ENCODE measurements at places on chromosomes 16 and 17.

DNA sequence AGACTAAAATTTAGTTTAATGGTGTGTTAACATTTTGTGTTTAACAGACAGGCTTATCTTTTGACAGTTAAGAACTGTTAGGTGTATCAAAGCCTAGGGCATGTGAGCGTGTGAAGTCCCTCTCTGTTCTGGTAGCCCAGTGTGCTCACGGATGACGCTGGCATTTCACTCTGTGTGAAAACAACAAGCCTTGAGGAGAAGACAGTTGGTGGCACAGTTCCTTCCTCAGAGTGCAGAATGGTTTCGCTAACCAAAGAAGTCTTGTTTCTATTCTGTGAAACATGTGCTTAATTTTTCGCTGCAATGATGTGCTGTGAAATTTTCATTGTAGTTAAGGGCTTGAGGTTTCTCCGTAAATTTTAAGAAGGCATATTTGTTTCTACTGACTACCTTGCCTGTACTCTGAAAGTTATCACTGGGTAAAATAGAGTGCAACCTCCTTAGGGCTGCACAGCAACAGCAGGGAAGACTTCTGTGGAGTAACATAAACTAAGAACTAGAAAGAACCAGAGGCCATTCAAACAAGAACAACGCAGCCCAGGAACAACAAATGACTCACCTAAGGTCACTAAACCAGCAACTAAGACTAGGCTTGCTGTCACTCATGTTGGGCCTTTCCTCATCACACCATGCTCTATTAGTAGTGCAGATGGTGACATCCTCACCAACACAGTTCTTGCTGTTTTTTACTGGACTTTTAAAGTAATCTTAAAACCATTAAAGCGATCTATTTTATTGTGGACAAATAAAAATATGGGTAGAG is 33.4 kb downstream of the BRD7 start:
- DNase-seq: no peak

DNA sequence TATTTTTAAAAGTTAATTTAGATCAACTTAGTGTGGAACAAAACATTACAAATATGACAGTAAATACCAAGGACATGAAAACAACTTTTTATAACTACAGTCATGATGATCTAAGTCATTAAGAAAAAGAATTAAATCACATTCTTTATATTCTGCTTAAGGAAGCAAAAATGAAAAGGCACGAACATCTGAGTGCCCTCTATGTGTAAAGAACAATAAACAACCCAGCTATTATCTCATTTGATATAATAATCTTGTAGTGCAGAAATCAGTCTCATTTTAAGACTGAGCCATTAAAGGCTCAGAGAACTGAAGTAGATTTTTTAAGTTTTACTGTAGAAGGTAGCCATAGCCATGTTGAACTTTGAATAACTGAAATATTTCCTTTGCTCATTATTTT is 13.4 kb downstream of the MYO1D start:
- DNase-seq: no peak

- no peak for DNase-seq
These were observed 51.3 kb upstream of the ZNF750 start for GRCh38 chr17:82890926-82891678.

- DNase-seq: no peak
These were observed 9.3 kb downstream of the ZCCHC14 start for GRCh38 chr16:87483481-87483880.

GRCh38 chr16:29729116-29729521 is 16.7 kb downstream of the C16orf54 start:
- DNase-seq: peak; percentile 60

- DNase-seq: no peak
These were observed 44.9 kb upstream of the XYLT1 start for GRCh38 chr16:17515421-17516210.

DNA sequence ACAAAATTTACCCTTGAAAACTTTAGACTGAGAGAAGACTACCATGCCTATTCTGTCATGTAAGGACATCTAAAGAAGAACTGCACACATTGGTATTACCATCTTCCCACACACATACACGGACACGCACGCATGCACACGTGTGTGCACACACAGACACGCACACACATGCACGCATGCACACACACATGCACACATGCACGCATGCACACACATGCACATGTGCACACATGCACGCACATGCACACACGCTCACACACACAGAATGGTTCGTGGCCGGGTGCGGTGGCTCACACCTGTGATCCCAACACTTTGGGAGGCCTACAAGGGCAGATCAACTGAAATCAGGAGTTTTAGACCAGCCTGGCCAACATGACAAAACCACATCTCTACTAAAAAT is 296.9 kb upstream of the HSBP1 start:
- no peak for DNase-seq

DNA sequence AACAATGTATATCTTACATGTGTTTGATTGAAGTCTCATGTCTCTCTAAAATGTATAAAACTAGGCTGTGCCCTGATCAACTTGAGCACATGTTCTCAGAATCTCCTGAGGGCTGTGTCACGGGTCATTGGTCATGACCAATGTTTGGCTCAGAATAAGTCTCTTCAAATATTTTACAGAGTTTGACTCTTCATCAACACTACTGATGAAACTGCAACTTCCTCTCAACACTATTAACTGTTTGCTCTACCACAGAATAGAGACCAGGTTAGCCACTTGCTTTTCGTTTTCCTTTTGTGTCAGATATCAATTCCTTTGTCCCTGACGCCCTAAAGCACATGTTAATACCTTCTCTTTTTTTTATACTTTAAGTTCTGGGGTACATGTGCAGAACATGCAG is 358.1 kb downstream of the CDH8 start:
- DNase-seq: no peak

GRCh38 chr17:32323811-32324491 is 18.0 kb downstream of the C17orf75 start:
- DNase-seq: no peak

DNA sequence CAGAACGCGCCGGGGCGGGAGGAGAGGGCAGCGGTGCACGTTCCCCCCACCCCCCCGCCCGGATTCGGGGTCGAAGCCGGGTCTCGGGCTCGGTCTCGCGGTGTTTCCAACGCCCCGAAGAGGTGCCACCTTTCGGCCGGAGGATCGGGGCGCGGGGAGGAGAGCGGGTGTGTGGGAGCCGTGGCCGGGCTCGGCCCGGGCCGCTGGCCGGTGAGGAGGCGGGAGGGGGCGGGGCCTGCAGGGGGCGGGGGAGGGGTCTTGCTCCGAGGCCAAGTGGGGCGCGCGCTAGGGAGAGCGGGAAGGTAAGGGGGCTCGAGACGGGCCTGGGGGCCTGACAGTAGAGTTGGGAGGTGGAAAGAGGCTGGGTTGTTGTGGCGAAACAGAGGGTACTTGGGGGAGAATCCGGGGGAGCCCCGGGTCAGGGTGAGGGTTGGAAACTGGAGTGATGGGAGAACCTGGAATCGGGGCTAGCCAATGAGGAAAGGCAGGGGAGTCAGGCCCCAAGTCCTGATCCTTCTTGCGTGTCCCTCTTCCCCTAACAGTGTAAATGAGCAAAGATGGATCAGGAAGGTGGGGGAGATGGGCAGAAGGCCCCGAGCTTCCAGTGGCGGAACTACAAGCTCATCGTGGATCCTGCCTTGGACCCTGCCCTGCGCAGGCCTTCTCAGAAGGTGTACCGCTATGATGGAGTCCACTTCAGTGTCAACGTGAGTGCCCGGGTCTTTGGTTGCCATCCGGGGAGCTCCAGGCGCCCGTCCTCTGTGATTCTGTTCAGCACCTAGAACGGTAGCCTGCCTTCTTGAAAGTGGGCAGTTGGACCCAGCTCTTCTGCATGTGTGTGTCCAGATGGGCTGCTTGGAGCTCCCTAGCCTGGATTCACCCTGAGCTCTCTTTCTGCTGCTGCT is 873 bp downstream of the SETD1A start:
- DNase-seq: peak; percentile 76

DNA sequence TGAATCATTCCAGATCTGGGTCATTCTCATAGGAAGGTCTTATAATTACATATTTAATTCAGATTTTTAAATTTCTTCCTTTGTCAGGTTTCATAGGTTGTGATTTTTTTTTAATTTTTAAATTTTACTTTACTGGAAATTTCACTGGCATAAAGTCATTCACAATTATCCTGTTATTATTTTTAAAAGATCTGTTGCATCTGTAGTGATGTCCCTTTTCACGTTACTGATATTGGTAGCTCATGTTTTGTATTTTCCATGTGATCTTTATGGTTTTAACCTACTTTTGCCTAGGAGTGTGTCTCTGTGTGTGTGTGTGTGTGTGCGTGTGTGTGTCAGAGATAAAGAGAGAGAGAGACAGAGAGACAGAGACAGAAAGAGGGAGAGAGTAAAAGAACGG is 216.6 kb upstream of the KCNJ16 start:
- no peak for DNase-seq

GRCh38 chr17:35167666-35168065 is 20.0 kb downstream of the UNC45B start:
- no peak for DNase-seq

DNA sequence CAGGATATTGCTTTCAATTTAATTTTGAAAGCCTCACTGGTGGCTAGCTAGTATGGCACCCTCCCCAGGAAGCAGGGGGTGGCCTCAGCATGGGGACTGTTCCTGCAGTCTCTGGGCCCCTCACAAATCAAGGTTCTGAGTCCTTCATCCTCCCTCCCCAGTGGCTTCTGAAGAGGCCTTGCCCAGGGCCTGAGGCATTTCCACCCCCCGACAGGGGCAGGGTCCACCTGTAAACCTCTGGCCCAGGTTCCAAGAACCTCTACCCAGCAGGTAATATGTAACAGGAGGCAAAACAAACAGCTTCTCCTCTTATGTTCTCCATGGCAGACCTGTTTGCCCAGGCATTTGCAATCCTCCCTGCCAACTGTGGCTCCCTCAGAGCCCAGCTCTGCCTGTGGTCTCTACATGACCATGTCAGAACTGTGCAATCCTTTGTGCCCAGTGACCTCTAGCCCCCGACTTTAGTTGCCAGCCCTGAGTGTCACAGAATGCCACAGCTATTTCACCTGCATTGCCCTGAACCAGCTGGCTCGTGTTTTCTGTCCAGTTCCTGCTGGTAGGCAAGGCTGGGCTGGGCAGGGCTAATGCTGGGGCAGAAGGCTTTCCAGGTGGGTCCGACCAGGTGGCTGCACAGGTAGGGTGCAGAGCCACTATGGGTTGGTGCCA is 14.3 kb downstream of the ACSF2 start:
- no peak for DNase-seq

DNA sequence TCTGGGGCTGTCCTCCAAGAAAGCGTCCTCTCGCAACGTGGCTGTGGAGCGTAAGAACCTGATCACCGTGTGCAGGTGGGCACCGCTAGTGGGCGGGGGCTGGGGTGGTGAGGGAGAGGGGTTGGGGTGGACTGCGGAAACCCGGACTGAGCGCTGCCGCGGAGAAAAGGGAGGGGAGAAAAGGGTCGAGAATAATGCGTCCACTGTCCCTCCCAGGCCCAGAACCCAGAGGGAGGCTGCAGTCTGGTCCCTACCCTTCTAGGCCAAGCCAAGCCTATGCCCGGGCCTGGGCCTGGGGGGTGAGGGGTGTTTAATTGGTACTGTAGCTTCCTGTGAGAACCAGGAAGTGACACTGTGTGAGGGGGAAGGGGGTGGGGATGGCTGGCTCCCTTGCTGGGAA is 464 bp downstream of the RUNDC3A start:
- DNase-seq: no peak

DNA sequence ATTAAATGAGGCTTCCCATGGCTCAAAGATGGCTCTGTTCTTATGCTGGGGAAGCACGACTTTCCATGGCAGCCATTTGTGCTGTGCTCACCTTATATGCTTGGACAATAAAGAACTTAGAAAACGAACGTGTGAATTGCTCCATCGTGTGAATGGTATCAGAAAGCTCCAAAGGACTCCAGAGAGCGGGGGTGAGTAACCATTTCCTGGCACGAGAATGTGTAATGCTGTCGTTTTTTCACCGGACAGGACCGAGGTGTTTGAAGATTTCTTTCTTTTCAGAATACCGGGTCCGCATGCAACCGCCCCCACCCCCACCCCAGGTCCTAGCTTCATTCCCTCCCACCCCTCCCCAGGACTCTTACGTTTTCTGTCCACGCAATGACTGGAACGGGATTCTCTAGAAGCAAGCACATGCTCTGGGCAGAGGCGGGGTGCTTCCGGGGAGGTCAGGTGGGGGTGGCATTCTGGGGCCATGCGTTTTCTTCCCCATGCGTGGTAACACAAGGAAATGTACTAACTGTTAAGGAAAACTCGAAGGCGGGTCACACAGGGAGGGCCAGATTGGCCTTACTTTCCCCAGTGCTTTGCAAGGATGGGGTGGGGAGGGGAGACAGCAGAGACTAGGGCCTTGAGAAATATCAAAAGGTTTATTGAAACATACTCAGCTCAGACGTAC is 26.2 kb downstream of the GPRC5B start:
- no peak for DNase-seq

DNA sequence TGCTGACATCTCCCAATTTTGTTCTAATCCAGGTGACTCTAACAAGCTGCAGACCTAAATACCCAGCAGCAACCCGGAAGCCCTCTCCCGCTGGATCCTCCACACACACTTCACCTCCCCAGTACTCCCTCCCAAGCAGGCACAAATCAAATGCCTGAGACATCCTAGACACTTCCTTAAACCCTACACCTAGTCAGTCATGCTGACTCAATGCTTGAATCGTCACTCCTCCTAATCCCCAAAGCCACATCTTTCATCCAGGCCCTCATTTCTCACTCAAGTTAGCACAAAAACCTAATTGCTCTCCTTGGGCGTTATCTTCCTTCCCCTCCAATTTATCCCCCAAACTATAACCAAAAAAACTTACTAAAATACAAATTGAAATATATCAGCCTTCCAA is 32.7 kb downstream of the CMC2 start:
- DNase-seq: no peak

DNA sequence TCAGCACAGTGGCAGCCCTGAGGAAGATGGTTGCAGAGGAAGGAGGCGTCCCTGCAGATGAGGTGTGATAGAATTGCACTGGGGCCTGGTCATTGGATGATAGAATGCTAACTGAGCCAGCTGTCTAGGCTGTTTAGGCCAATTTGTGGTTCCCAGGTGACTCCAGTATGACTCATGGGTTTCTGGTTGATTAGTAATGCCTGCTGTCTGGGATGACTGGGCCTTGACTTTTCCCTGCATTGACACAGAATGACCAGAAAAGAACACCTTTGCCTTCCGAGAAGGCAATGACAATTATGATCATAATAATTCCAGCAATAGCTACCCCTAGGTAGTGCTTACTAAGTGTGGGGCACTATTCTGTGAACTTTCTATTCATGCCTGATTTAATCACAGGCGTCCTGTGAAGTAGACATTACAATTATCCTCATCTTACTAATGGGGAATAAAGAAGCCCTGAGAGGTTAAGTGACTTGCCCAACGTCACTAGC is 31.5 kb downstream of the USP43 start:
- DNase-seq: no peak

GRCh38 chr17:39562976-39563375 is 44.7 kb downstream of the NEUROD2 start:
- DNase-seq: no peak

- DNase-seq: no peak
These were observed 79.8 kb downstream of the ZDHHC7 start for GRCh38 chr16:84931506-84931905.

GRCh38 chr17:81015136-81015535 is 19.8 kb upstream of the BAIAP2 start:
- DNase-seq: no peak

DNA sequence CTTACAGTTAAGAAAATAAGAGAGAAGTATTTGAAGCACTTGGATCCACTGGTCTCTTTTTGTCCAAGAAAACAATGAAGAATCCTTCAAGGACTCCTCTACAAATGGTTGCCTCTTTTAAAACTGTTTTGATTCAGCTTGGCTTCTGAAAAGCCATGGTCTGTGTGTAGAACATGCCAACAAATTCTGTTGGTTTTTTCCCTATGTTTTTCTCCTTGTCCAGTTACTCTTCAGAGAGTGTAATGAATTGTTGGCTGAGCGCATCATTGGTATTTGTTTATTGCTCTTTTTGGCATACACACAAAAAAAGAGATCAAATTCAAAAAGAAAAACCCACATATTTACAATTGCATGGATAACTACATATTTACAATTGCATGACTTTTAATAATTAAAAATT is at the start of gene ABCA10:
TSS of gene ABCA10 (minus strand) at position 249 of the 400 bp plus-strand sequence. CDS start 3,466 bp downstream, outside the sequence.
- no peak for DNase-seq
